ENCODE measurements at places on chromosomes 5 and 9. TPM values are rescaled to one million over a fixed set of nuclear protein-coding genes. Genes with fewer than 3 reads are reported as not detected.

GRCh38 chr5:52692039-52692438 lies 95.7 kb upstream of the ITGA1 start:
- no peak for DNase-seq

DNA sequence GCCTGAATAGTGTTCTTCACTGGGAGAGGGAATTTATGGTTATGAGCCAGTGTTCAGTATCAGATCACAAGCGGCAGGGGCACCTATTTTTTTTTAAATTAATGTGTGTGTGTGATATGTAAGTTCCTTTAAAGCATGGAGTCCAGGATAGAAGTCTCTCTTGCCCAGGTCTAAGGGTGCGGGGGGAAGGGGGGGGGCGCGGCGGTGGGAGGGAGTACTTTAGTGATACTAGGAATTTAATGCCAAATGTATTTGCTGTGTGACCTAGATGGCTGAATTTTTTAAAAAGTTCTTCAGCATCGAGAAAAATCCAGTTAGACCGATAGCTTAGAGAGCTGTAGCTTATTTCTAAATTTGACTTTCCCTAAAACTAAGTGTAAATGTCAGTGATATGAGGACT lies 1.5 kb upstream of the FCHO2 start:
- no peak for DNase-seq

- peak; percentile 31 for DNase-seq
Measured at GRCh38 chr9:2228132-2228531, 213.0 kb downstream of the SMARCA2 start.

DNA sequence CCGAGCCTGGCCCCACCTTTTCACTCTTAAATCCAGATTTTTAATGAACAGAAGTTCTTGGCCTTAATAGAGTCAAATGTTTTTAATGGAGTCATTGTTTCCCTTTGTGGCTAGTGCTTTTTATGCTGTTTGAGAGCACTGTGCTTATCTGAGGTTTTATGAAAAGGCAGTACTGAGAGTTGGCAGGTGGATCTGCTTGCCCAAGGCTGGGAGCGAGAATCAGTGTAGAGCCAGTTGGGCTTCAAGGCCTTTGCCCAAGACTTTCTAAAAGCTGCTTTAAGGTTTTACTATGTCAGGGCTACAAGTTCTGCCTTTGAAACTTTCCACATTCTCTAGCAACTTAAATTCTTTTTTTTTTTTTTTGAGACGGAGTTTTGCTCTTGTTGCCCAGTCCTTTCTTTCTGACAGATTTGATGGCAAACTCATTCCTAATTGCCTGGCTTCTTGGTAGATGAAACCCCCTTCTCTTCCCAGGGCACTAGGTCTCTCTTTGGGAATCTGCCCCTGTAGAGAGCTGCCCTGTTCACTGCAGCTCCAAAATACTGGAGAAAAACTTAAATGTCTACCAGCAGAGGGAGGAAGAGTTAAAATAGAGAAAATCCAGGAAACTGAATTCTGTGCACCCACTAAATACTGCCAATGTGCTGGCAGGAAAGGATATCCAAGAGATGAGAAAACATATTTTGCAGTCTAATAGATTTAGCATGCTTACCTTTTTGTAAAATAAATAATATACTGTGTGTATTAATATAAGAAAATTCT lies 36.9 kb upstream of the CDK20 start:
- DNase-seq: no peak

Gene F2RL2
- not detected for total RNA-seq

Gene IL13
- not detected for total RNA-seq

Gene PLAC8L1
- total RNA-seq: 1.8 TPM
